ENCODE measurements at places on chromosomes 5 and 9.

DNA sequence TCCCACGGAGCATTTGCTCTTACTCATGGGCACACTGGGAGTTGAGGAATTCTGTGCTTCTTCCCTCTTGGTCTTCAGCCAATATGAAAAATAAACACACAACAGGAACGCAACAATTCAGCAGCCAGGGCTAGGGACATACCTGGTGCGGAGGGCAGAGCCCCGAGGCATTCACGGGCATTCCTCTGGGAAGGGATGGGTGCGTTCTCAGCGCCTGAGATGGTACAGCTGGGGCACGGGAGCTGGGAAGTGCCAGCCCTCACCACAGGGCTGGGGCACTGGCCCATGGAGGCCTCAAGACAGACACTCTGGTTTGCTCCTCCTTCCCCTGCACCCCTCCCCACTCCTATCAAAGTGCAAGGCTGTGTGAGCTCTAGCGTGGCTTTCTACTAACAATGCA is 2.1 kb downstream of the SLC6A3 start:
- no peak for DNase-seq

DNA sequence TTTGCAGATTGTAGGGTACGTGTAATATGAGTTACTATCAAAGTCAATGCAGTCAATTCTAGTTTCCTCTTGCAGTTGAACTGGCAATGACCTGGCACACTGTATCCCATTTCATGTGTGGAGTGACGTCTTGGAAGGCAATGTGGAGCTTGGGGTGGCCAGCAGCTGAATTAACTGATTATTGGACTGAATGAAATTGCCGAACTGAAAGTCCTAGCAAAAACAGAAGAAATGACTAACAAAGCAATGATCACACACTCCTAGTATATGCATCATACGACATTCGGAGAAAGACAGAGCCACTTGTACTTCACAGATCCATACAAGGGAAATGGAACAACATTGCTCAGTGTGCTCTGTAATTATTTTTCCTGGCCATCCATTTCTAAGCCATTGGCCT is 259.1 kb upstream of the DAPK1 start:
- no peak for DNase-seq

GRCh38 chr9:90062982-90063381 is 458.2 kb downstream of the GADD45G start:
- no peak for DNase-seq

- DNase-seq, result no peak
Observed at GRCh38 chr5:56326116-56326515, 93.0 kb upstream of the ANKRD55 start.

- no peak for DNase-seq
Observed at GRCh38 chr9:107488375-107489143, 1.0 kb downstream of the KLF4 start.

GRCh38 chr9:89649039-89649691 is 44.4 kb downstream of the GADD45G start:
- no peak for DNase-seq

DNA sequence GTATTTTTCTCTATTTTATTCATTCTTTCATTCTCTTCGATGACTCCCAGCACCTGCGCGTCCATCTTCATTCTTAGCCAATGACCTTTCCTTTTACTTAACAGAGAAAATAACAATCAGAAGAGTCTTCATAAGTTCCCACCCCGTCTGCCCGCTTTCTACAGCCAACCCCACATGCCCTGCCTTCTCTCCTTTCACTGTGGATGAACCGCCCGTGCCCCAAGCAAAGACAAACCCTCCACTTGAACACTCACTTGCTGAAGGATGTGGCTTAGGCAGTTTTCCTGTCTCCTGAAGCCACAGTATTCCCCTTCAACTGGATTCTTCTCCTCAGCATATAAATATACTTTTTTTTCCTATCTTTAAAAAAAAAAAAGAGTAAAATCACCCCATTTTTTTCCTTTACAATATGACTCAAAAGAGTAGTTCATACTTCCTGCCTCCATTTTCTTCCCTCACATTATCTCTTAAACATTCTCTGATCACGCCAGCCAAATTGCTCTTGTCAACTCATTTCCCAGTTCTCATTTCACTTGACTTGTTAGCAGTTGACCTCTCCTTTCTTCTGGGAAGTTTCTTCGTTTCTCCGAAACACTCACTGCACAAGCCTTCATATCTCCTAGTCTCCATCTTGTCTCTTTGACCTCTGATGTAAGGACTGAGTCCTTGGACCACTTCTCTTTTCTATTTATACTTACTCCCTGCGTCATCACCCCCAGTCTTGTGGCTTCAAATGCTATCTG is 11.1 kb downstream of the NIPSNAP3B start:
- DNase-seq, result no peak

- DNase-seq, result no peak
Observed at GRCh38 chr5:154107756-154108155, 69.0 kb downstream of the MFAP3 start.

- DNase-seq, result peak; percentile 13
Observed at GRCh38 chr9:4117835-4118610, 181.8 kb downstream of the GLIS3 start.

- DNase-seq, result no peak
Observed at GRCh38 chr9:5052838-5053237, 67.8 kb downstream of the JAK2 start.

DNA sequence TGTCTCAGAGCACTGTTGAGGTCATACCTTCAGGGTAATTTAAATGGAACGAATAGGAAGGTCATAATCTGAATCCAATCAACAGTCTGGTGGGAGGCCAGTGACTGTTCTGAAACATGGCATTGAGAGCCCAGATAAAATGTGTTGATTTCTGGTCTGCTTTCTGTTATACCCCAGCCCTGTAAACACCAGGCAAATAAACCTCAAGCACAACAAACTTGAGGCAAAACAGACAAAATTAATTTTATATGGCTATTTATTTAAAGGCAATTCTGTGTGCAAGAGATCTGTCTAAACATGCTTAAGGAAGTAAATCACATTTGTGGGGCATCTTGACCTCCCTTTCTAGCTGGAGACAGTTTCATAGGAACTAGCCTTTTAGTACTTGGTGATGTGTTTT is 140.9 kb upstream of the SPEF2 start:
- no peak for DNase-seq

DNA sequence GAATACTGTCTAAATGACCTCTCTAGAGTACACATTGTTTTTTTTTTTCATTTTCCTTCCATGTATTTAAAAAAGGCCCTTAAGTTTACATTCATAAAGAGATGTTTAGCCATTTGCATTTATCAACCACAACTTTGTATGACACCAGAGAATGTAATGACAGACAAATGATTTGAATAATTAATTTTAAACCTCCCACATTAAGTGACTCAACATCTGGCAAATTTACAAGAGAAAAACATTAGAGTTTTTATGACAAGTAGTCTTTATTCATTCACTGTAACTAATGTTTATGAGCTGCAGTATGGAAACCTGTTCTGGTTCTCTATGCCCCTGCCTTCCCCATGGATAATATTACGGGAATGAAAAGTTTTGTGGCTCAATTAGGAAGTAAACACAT is 1093.8 kb upstream of the CDH9 start:
- no peak for DNase-seq

Measured in activated CD8-positive, alpha-beta memory T cell treated with anti-CD3 and anti-CD28 coated beads for 1 hour (primary cell).